ENCODE measurements at places on chromosomes 13 and 19.
A peak's percentile ranks its signal among the peaks of the same experiment; 100 is the strongest.

- DNase-seq, result no peak
Observed at GRCh38 chr19:9914001-9914314, 22.4 kb downstream of the OLFM2 start.

DNA sequence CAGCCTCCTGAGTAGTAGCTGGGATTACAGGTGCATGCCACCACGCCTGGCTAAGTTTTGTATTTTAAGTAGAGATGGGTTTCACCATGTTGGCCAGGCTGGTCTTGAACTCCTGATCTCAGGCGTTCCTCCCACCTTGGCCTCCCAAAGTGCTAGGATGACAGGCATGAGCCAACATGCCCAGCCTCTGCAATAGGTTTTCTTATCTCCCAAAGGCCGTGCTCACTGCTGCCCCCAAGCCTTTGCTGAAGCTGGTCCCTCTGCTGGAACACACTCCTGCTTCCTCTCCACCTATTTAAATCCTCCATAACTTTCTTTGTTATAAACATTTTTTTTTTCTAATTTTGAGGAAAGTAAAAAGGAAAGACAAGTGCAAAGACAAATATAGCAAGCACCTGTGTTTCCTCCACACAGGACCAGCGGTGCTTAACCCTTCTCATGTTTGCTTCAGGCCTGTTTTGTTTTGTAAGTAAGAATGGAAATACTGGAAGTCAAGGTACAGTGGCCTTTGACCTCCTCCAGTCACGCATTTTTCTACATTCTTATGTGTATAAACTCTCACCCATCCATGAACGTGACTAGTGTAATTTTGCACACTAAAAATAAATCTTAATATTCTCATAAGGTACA lies 14.5 kb upstream of the TNFAIP8L1 start:
- DNase-seq, result peak; percentile 47

- DNase-seq, result peak; percentile 68
Observed at GRCh38 chr13:33353210-33353609, 67.7 kb upstream of the STARD13 start.

GRCh38 chr19:34961775-34962686 lies 2.0 kb downstream of the ZNF792 start:
- DNase-seq, result peak; percentile 83

- peak; percentile 60 for DNase-seq
Observed at GRCh38 chr13:81171065-81171647, 830.2 kb upstream of the SPRY2 start.

DNA sequence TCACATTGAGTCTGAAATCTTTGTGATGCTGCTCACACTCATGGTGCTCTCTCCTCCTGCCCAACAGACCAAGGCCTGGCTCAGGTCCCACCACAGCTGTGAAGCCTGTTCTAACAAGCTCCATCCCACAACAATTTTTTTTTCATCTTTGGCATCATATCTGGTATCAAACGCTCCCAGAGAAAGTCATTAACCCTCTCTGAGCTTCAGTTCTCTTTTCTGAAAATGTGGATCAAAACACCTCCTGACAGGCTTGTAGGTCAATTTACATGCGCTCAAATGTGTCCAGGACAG lies 224.4 kb downstream of the LACC1 start:
- no peak for DNase-seq

DNA sequence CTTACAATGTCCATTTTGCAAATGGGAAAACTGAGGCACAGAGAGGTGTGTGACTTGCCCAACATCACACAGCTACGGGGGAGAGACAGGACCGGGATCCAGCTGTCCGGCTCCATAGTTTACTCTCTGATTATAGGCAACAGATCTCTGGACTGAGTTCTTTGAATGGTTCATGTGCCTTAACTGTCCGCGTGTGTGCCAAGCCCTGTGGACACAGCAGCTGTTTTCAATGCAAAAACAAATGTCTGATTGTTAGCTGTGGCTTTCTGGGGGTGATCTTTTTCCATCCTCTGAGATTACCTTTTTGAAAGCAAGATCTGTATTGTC lies 94.1 kb downstream of the KL start:
- no peak for DNase-seq

DNA sequence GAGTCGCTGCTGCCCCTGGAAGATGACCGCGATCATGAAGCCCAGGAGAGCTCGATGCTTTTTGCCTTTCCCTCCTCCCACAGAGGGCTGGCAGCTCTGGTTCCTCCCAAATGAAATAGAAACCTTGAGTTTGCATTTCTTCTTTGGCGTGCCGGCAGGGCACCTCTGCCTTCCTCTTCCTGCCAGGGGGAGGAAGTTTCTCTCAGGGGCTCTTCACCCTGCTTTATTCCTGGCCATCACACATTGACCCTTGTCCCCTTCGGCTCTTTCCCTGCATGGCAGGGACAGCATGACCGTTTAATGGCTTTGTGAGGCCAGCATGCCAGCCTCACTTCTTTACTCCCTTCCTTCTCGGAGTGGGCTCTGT lies 47.9 kb downstream of the ACTN4 start:
- peak; percentile 14 for DNase-seq

GRCh38 chr13:48647625-48648024 lies 6.1 kb upstream of the CYSLTR2 start:
- no peak for DNase-seq

DNA sequence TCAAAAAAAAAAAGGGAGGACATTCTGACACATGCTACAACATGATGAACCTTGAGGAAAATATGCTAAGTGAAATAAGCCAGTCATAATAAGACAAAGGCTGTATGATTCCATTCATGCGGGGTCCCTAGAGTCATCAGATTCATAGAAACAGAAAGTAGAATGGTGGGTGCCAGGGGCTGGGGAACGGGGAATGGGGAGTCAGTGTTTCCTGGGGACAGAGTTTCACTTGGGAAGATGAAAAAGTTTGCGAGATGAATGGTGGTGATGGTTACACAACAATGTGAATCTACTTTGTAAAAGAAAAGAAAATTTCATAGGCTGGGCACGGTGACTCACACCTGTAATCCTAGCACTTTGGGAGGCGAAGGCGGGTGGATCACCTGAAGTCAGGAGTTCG lies 6.1 kb upstream of the CLEC4G start:
- DNase-seq, result no peak

- DNase-seq, result no peak
Observed at GRCh38 chr13:22812793-22813192, 368.0 kb upstream of the SGCG start.

- DNase-seq, result no peak
Observed at GRCh38 chr13:53028637-53029203, at the start of gene OLFM4. Gene OLFM4, plus strand, starts transcription at chr13:53028813. Its CDS starts 24 bp downstream, at chr13:53028837.

DNA sequence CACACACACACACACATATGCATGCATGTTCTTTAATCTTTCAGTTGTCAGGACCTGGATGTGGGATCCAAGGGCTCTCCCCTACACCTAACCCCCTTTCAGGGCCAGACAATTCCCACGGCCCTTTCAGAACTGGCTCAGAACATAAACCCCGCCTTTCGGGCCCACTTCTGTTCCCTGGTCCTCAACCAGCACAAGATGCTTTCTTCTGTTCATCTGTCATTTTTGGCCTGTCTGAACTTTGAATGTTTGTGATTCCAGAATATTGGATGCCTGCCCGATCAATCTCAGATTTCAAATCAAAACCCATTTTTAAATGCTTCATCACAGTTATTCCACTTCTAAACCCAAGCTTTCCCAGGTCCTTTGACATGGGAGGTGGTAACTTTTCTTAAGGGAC lies 167.3 kb downstream of the USP12 start:
- no peak for DNase-seq

DNA sequence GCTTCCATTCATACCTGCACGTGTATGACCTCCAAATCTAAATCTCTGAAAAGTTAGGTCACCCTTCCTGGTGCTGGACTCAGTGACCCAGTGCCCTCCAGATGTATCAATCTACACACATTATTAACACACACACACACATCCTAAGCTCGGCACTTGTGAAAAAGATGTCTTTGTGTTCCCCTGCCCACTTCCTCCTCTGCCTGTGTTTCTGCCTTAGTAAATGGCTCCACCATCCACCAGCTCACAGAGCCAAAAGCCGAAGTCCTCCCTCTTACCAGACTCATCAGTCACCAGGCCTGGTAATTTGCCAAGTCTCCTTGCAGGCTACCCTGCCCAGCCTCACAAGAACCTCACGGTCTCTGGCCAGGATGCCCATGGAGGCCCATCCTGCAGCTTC lies 131.5 kb downstream of the SHISA2 start:
- no peak for DNase-seq

DNA sequence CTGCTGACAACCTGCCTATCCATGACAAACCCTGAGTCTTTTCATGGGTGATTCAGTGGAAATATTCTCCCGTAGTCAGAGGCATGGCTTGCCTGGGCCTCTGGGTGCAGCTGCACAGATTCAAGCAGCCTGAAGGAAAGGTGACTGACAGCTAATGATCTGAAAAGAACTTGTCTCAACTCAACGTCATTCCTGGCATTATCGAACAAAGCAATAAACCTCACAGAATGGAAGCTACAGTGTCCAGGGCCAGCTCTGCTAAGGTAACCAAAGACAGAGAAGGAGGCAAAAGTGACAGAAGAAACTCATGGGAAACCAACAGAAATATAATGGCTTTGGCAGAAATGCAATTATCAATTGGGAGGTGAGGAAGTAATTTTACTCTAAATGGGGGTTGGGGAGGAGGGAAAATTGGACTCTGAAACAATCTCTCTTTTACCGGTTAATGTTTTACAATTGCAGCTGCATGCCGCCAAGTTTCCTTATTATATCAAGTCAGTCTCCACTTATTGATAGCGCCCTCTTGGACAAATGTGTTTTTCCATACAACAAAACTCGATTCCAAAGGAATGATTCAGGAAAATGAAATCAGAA lies 12.9 kb downstream of the STARD13 start:
- DNase-seq, result no peak

DNA sequence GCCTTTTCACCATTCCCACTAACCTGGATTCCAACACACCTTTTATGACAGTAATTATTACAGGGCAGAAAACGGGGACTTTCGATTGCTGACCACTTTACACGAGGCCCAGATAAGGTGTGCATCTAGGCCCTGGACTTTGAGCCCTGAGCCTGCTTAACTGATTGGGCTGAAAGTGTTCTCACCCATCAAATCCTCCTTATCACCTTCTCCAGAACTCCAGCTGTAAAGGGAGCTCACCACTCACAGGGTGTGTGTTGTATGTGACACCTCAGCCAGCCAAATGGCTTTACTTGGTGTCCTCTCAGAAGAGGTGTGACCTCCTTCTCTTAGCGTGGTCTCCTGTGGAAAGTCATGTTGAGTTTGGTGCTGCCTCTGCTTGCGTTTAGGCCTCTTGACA lies 36.5 kb downstream of the SIPA1L3 start:
- no peak for DNase-seq

DNA sequence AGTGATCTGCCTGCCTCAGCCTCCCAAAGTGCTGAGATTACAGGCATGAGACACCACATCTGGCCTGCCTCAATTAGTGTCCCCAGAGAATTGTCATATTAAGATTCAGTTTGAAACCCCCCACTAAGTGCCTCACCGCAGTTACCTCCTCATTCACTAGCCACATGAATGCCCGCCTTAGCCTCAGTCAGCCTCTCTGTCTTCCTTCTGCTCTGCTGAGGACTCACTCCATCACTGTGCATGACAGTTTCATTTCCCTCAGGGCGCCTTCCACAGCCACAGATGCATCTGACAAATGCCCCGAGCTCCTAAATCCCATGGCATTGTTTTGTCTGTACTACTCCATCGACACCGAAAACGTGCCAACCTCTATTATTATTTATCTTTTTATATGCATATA lies 23.3 kb downstream of the MIPEP start:
- no peak for DNase-seq

DNA sequence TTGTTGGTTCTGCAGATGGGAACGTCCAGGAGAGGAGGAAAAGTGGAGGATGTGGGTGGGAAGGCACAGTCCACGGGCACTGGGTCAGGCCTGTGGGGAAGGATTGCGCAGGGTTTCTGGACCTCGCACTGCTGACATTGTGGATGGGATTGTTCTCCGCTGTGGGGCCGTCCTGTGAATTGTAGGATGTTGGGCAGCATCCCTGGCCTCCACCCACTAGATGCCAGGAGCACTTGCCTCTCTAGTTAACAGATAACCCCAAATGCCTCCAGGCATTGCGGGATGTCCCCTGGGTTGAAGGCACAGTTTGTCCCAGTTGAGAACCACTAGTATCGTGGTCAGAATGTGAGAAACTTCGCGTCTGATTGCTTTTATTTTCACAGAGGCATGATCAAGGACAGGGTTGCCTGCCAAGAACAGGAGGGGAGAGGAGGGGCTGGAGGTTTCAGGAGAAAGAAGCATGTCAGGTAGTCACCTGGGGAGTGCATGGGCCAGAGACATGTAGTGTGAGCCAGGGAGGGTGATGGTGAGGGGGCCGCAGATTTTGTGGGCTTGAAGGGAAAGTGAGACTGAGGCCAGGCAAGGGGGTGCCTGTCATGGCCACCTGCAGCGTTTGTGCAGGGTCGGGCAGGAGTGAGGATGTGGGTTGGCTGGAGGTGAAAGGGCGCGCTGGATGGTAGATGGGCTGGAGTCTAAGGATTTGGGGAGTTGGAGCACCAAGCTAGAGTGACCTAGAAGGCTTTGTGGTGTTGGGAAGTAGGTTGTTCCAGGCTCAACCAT lies 3.2 kb downstream of the ZNF628 start:
- no peak for DNase-seq

- no peak for DNase-seq
Observed at GRCh38 chr19:14150041-14150769, 13.8 kb upstream of the ASF1B start.

DNA sequence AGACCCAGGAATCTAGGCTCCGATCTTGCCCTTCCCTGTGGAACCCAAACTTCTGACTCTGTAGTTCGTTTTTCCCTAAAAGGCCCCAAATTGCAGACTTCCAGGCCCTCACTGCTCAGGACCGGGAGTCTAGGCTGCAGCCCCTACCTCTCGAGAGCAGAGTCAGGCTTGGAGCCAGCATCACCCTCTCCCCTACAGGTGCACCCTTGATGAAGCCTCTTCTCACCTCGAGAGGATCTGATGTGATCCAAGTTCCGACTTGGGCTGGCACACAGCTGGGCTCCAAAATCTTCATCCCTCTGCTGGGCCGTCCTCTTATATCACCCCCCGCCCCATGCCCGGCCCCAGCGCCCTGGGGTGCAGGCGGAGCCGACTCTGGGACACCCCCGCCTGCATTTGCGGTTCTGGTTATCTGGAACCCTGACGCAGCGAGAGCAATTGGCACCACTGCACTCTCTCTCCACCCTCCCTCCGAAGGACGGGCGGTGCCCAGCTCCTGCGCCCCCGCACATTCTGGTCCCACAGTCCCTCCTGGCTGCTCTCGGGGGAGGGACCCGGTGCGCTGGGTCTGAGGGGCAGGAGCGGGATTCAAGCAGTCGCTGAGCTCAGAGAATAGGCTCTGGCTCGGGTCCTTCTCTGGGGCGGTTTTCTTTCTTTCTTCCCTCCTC lies at the start of gene KLK7:
TSS of gene KLK7 (minus strand) at position 293 of the 668 bp plus-strand sequence. CDS start 1,518 bp downstream, outside the sequence.
- no peak for DNase-seq
